ENCODE measurements at places on chromosomes 13 and 19. TPM values are rescaled to one million over a fixed set of nuclear protein-coding genes. Genes with fewer than 3 reads are reported as not detected.

- no peak for DNase-seq
These were observed 13.4 kb downstream of the ALOX5AP start for GRCh38 chr13:30748717-30749116.

DNA sequence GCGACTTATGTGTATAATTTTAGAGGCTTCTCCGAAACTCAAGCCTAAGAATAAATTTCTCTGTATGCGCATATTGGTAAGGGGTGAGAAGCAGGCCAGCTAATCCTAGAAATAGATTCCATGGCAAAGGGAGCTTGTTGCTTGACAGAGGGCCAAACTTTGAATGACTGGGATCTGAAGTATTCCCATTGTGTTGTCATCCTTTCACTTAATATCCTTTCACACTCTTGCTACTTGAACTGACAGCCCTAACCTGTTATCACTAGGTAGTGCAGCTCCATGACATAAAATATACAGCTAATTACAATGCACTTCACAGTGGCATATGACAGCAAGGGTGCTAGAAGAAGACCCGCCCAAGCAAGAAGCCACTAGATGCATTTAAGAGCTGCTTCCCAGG, 309.8 kb downstream of the OXGR1 start:
- DNase-seq: no peak

ZNF416 gene
- polyA plus RNA-seq: 6.0 TPM

GRCh38 chr13:73040484-73040883, 18.3 kb upstream of the KLF5 start:
- DNase-seq: peak; percentile 71

ZNF229 gene
- 9.2 TPM for polyA plus RNA-seq

SLC5A5 gene
- polyA plus RNA-seq: not detected
